ENCODE measurements at places on chromosomes 2 and 18.

DNA sequence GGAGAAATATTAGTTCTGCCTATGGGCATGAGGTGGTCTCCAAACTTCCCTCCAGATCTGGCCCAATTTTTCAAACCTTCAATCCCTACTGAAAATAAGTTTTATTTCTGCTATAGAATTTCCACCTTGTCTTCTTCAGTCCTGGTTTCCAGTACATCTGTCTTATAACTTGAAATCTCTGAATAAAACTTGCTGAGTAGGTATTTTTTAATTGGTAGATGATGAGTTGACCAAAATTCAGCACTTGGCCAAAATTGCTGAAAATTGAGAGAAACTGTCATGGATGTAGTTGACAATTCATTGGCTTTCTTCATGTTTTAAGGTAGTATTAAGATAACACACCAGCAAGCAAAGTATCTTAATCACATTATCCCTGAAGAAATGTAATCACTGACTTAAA is 206.2 kb downstream of the PARD3B start:
- DNase-seq = no peak

DNA sequence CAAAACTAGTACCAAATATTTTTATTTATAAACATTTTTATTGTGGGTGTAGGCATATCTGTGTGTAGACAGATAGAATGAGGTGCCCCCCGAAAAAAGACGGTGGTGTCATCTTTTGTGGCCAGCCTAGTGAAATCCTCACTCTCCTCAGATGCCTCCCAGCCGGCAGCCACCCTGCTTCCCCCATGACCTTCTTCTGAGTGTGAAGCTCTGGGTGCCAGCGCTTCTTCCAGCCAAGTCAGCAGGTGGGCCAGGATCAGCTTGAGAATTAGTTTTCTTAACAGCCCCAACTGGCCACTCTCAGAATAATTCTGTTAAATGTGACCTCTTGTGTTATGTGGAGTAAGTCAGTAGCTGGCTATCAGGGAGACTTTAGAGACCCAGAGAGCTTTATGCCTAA is 229.6 kb upstream of the FOSL2 start:
- DNase-seq = no peak

GRCh38 chr2:57330447-57330846 is 716.2 kb upstream of the VRK2 start:
- DNase-seq = no peak

- DNase-seq = no peak
These were observed 48.3 kb downstream of the ZFP36L2 start for GRCh38 chr2:43178055-43178598.

DNA sequence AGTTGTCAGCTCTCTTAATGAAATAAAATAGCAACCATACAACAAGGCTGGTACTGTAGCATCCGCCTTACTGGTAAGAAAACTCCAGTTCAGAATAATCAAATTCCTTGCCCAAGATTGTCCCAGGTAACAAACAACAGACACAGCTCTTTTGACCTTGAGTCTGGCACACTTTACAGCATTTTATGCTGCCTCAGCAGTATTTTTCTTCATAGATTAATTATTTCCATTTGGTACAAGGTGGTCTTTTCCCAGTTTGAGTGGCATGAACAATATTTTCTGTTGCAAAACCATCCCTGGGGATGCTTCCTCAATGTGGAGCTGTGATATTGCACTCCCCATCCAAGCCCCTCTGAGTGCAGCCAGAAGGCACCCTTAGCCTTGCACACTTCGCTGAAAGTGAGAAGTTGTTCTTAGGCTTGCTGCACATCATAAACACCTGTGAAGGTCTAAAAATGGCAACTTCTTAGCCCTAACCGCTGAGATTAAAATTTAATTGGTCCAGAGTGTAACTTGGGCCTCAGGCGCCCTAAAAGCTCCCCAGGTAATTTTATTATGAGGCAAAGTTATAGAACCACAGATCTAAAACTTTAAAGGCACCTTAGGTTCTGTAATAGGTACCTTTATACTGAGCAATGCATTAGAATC is 523.3 kb downstream of the CMPK2 start:
- no peak for DNase-seq

DNA sequence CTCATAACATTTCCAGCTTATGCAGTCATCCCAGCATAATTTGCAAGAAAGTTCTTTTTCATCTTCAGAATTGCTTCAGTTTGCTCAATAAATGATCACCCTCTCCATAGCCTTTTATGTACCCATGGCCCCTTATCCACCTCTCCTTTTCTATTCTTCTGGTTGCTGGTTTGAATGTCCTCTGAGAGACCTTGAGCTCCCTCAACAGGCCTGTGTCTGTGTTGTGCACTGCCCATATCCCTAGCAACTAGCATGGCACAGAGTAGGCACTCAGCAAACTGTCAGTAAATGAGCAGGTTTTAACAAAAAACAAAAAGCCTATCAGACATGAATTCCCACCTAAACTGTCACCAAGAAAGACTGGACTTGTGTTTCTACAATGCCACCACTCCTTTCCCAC is 160.5 kb downstream of the AKAIN1 start:
- no peak for DNase-seq

DNA sequence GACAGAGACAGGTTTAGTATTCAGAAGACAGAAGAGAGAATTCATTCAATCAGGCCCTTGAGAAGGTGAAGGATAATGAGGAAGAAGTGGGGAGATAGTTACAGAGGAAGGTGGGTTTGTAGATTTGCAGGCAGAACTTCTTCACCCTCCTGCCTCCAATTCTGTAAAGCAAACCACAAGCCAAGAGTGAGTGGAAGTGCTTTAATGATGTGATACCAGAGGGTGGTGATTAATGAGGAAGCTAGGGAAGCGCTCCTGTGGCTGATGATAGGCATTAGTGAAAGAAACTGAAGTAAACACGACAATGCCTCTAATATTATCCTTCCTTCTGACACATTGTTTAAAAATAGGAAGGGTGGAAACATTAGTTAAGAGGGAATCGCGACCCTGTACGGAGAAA is 78.2 kb downstream of the CAPN13 start:
- DNase-seq = no peak

DNA sequence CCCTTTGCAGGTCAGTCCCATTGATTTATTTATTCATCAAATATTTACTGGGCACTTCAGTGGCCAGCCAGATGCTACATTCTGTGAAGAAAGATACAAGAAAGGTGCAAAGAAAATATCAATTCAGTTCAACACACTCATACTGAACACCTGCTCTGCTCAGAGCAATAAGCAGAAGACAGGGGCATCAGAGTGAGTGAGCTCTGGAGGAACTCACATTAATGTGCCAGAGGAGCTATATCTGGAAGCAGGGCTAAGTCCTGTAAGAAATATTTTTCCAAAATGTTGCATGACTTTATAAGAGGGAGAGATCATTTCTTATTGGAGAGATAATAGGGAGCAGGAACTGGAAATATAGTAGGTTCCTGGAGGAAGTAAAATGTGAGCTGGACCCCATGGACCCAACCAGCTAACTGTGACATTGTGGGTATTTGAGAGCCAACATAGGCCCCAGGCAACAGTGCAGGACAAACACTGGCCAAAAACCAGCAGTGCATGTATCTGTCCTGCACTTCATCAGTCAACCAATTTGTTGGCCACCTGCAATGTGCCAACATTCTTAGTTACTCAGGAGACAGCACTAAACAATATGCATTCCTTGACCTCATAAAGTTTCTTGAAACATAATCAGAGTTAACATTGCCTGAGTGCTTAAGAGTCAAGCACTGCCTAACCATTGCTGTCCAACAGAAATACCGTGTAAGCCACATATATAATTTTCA is 102.7 kb upstream of the PTPRM start:
- DNase-seq = no peak

DNA sequence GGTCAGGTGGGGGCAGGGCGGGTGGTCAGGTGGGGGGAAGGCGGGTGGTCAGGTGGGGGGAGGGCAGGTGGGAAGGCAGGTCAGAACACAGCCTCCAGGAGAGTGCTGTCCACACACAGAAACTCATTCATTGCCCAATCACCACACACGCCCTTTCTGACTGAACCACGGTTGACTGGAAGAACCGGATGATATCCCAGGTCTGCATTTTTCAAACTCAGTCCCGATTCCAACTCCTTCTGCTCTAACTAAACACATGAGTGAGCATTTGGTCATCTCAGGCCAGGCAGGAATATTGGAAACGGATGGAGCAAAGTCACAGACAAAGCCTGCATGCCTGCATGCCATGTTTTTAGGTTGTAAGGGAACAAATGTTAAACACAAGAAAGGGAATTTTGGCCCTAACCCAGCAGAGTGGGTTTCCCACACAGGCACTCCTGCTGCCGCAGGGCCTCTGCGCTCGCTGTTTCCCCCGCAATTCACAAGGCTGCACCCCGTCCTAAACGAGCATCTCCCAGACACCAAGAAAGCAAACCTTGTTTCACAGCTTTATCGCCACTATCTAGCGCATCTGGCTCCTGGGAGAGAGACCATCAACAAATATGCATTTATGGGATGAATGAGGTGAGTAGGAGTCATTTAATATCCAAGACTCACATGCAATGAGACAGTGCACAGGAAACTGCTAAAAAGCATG is 100.1 kb downstream of the ZNF516 start:
- no peak for DNase-seq

GRCh38 chr2:153935511-153935910 is 63.8 kb downstream of the GALNT13 start:
- no peak for DNase-seq

Data from 8988T (cell line).